A549 treated with DMSO at 1 μM for 4 hours (cell line): ENCODE measurements at places on chromosomes 13 and 19. TPM values are rescaled to one million over a fixed set of nuclear protein-coding genes. Genes with fewer than 3 reads are reported as not detected.

Gene GET3
- 78.4 to 98.3 TPM (median 91.2 TPM) in 5 replicates for total RNA-seq

Gene OVOL3
- 0.36 to 0.52 TPM (median 0.37 TPM) in 4 of 5 replicates, not detected in the other for total RNA-seq

Gene LILRB4
- not detected in 5 replicates for total RNA-seq

Gene ZNF491
- not detected in 5 replicates for total RNA-seq

Gene SYCN
- total RNA-seq: not detected in 5 replicates

Gene ONECUT3
- 0.01 TPM in 1 of 5 replicates, not detected in the others for total RNA-seq

Gene NEK3
- total RNA-seq: 5.2 to 8.1 TPM (median 6.8 TPM) in 5 replicates

Gene FOXO1
- 2.7 to 4.4 TPM (median 3.6 TPM) in 5 replicates for total RNA-seq

Gene ARHGEF18
- 45.9 to 56.3 TPM (median 54.0 TPM) in 5 replicates for total RNA-seq

Gene FXYD1
- total RNA-seq: not detected in 5 replicates

Gene SHISA7
- total RNA-seq: 0.01 TPM in 1 of 5 replicates, not detected in the others

Gene PRODH2
- 0.27 to 0.66 TPM (median 0.41 TPM) in 4 of 5 replicates, not detected in the other for total RNA-seq

Gene ZNF443
- 0.89 to 1.4 TPM (median 1.00 TPM) in 5 replicates for total RNA-seq

Gene FCER2
- not detected in 5 replicates for total RNA-seq

Gene SOHLH2
- total RNA-seq: not detected in 5 replicates

Gene CYP4F12
- 1.4 to 3.3 TPM (median 1.9 TPM) in 5 replicates for total RNA-seq

Gene ZNF700
- total RNA-seq: 0.19 to 0.33 TPM (median 0.30 TPM) in 5 replicates

Gene KCNC3
- 1.1 to 1.7 TPM (median 1.4 TPM) in 5 replicates for total RNA-seq
